Renal cortex interstitium (tissue), 15 donors: ENCODE measurements at places on chromosomes 12 and 14.

DNA sequence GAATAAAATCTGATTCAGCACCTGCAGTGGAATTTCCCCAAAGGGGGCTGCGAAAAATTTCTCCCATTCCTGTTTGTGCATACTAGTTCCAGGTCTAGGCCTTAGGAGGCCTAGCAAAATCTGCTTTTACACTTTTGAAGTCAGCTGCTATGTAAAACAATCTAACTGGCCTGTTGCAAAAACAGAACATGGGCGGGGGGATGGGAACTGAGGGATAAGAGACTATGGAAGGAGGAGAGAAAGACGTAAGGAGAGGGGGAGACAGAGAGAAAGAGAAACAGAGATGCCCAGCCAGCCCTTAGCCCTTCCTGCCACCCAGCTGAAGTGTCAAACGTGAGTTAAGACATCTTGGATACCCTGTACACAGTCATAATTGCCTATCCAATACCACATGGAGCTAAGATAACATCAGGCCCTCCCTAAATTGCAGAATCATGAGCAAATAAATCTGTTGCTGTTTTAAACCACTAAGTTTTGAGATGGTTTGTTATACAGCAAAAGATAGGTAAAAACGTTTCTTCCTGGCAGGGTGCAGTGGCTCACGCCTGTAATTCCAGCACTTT is 45.6 kb downstream of the SPTLC2 start:
- no peak for DNase-seq

DNA sequence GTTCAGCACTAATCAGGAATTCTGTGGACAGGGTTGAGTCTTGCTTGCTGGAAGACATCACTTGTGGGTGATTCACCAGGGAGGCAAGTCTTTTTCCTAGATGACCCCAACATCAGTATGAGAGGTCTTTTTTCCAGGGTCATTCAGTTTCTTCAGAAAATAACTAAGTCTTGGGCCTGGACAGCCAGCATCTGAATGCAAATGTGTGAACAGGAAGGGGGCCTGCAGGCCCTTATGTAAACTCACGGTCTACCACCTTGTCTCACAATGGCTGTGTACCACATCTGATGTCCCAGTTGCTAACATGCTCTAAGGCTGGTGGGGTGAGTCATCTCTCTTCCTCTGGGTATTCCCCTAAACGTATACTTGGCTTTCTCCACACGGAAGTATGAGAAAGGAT is 79.2 kb downstream of the HECTD4 start:
- DNase-seq: no peak

- DNase-seq: no peak
Measured at GRCh38 chr14:64387232-64387781, 846 bp upstream of the MTHFD1 start.

DNA sequence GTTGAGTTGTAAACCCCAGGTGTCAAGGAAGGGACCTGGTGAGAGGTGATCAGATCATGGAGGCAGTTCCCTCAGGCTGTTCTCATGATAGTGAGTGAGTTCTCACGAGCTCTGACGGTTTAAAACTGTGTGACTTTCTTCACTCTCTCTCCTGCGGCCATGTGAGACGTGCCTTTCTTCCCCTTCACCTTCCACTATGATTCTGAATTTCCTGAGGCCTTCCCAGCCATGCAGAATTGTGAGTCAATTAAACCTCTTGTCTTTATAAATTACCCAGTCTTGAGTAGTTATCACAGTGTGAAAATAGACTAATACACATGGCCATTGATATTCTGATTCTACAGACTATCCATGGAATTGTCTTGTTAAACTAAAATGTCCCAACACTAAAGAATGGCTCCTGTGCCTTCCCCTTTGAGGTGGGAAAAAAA is 85.6 kb downstream of the SLC2A13 start:
- no peak for DNase-seq

DNA sequence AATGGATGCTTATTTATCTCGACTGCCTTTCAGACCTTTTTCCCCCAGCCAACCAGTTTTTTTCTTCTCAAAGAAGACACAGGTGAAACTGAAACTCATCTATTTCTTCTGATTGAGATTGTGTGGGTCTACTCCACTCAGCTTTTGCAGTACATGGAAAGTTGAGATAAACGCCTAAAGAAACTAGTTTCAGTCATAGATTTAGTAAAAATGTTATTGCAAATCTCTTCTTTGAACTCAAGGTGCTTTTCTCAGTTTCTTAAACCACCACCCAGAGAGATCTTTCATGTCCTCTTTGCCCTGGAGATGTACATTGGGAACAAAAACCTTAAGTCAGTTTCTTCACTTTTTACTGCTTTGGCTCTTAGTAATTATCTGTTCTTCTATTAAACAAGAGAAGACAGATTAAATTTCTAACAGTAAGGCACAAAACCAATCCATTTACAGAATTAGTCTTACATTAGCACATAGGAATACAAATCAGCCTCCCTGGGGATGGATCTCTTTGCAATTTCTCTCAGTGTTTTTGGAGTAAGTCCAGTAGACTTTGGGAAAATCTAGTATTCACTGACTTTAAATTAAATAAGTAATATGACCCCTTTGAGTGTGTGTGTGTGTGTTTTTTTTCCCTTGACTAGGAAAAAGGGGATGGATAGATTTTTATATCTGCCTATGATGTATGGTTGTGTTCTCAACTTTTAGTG is 11.6 kb downstream of the FBXW8 start:
- no peak for DNase-seq

- DNase-seq: no peak
Measured at GRCh38 chr12:92356425-92356824, 210.8 kb upstream of the BTG1 start.

DNA sequence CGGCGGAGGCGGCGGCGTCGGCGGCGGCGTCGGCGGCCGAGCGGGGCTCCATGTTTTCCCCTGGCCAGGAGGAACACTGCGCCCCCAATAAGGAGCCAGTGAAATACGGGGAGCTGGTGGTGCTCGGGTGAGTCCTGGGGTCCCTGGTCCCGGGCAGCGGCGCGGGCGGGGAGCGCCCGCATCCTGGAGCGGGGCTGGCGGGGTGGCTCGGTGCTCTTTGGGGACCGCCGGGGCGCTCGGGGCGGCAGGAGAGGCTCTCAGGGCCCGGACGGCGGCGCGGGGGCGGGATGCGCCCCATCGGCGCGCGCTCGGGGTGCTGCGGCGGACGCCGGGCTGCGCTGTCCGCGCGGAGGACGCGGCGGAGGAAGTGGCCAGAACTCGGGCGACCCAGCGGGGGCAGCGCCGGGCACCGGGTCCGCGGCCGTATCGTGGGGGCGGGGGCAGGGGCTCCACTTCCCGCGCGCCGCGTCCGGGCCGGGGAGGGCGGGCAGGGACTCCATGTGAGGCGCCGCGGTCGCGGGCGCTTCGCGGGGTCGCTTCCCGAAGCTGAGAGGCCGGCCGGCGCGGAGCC is 485 bp downstream of the PELI2 start:
- DNase-seq: no peak

- DNase-seq: no peak
Measured at GRCh38 chr12:62291864-62292760, 31.9 kb downstream of the USP15 start.

- DNase-seq: no peak
Measured at GRCh38 chr14:64215978-64216377, 78.2 kb downstream of the ESR2 start.
